ENCODE measurements at places on chromosomes 3 and 15.

- no peak for DNase-seq
Measured at GRCh38 chr15:22952796-22953579, 27.2 kb downstream of the CYFIP1 start.

- DNase-seq: no peak
Measured at GRCh38 chr3:122055215-122055614, at the start of gene CD86. Gene CD86 (plus strand): TSS chr3:122055362. CDS start chr3:122055490, 128 bp downstream.

DNA sequence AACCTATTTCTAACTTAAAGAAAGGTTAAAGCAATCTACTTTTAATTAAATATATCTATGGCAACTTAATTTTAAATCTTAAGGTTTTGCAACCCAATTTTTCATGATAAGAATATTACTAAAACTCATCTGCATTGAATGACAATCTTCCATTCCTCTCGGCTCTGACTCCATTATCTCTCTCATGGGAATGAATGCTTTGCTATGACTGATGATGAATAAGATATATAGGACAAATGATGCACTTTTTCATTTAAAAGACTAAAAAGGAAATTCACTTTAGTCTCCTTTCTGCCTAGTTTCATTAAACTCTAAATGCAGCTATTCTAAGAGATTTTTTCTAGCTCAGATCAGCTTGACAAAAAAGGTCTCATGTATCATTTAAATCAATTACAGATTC lies 68.7 kb downstream of the GBE1 start:
- DNase-seq: no peak

- no peak for DNase-seq
Measured at GRCh38 chr15:62588938-62589670, 424.0 kb upstream of the C2CD4B start.

- DNase-seq: no peak
Measured at GRCh38 chr3:105700575-105700974, 168.2 kb downstream of the CBLB start.

GRCh38 chr15:63407612-63408011 lies 26.0 kb upstream of the CA12 start:
- DNase-seq: no peak

GRCh38 chr3:171190668-171191067 lies 164.1 kb upstream of the SLC2A2 start:
- DNase-seq: no peak

DNA sequence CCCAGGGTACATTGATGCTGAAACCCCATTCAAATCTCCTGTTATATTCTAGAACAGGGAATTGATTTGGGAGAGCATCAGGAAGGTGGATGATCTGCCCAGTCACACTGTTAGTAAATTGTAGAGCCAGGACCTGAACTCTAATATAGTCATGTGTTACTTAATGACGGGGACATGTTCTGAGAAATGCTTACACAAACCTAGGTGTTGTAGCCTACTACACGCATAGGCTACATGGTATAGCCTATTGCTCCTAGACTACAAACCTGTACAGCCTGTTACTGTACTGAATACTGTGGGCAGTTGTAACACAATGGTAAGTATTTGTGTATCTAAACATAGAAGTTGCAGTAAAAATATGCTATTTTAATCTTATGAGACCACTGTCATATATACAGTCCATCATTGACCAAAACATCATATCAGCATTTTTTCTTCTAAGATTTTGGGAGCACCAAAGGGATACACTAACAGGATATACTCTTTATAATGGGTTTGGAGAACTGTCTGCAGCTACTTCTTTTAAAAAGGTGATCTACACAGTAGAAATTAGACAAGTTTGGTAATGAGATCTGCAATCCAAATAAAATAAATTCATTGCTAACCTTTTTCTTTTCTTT lies 5.8 kb downstream of the B2M start:
- no peak for DNase-seq

DNA sequence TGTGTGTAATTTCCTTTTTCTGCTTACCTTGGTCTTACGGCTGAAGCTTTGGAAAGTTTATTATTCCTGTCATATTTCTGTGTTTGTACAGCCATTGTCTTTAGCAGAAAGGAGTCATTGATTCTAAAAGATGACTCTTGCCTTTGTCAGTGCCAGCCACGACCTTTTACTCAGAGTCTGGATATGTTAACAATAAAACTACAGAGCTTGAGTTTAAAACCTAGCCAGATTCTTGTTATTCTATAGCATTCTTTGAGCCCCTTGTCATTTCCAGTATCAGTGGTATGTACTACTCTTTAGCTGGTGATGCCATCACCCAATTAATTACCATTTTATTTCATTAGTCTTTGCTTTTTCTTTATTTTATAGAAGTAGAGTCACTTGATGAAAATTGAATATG lies 142.4 kb downstream of the TCF12 start:
- no peak for DNase-seq

GRCh38 chr3:155512175-155512866 lies 218.8 kb upstream of the STRIT1 start:
- no peak for DNase-seq

- DNase-seq: no peak
Measured at GRCh38 chr3:61980041-61980440, 393.3 kb downstream of the FEZF2 start.

DNA sequence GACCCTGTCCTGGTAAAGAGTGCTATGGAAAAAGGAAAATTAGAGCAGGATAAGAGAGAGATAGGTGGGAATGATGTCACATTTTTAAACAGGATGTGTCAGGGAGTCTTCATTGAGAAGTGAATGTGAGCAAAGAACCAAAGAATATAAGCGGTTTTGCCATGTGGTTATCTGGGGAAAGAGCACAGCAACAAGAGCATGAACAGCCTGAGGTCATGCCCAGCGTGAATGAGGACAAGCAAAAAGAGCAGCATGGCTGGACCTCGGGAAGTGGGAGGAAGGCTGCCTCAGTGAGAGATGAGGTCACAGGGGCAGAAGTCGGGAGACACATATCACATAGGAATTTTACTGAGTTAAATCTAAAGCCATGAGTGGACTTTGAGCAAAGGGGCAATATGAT lies 82.8 kb upstream of the HES1 start:
- DNase-seq: no peak

- no peak for DNase-seq
Measured at GRCh38 chr3:106229495-106230278, 360.9 kb upstream of the CBLB start.

- DNase-seq: no peak
Measured at GRCh38 chr3:162643245-162643644, 1146.6 kb downstream of the OTOL1 start.

GRCh38 chr3:30945291-30945690 lies 50.8 kb upstream of the GADL1 start:
- no peak for DNase-seq

Measured in right forelimb (tissue), 1 donor.